ENCODE measurements at places on chromosomes 7 and 10. TPM values are rescaled to one million over a fixed set of nuclear protein-coding genes. Genes with fewer than 3 reads are reported as not detected.

Gene UTF1
- total RNA-seq, result not detected

GRCh38 chr7:4416396-4417056 lies 265.6 kb upstream of the FOXK1 start:
- DNase-seq, result no peak

GRCh38 chr10:52198540-52198939 lies 115.5 kb upstream of the DKK1 start:
- DNase-seq, result no peak

- no peak for DNase-seq
Observed at GRCh38 chr7:32535162-32535702, 39.9 kb downstream of the AVL9 start.

DNA sequence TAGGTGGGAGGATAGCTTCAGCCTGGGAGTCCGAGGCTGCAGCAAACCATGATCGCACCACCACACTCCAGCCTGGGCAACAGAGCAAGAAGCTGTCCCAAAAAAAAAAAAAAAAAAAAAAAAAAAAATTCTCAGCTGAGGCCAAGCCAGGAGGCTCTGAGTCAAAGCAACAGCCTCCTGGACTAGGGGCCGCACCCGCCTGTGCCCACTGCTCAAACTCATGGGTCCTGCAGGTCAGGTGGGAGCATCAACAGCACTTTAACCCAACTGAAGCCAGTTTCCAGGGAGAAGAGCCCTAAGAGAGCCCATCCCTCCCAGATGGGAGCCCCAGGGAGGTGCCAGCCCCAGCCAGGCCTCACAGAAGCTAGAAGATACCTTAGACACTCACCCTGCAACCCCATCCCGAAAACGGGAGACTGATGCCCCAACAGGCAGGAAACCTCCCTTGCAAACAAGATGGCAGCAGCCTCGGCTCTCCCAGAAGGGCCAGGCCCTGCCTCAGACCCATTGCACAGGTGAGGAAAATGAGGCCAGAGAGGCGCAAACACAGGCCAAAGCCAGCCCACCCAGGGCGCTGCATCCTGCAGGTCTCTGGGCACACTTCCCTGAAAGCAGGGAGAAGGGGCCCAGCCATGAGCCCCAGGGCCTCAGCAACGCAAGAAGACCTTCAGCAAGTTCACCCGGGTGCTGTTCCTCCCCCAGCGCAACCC lies 11.0 kb downstream of the PDGFA start:
- DNase-seq, result no peak

DNA sequence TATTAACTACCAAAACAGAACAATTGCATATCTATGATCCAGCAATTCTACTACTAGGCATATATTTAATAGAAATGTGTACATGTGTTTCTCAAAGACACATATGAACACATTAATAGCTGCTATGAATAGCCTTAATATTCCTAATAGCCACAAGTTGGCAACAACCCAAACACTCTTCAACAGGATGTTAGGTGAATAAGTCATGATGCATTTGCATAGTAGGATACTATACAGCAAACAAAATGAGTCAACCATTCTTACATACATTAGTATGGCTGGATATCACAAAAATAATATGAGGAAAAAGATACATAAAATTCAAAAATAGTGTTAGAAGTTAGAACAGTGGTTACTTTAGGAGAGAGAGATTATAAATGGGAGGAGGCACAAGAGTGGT lies 26.8 kb upstream of the ZNF746 start:
- DNase-seq, result no peak

GRCh38 chr7:87426160-87426559 lies 49.3 kb downstream of the ABCB4 start:
- DNase-seq, result no peak

- no peak for DNase-seq
Observed at GRCh38 chr10:11411926-11412545, 199.4 kb downstream of the USP6NL start.

GRCh38 chr10:44924261-44925040 lies 13.3 kb downstream of the TMEM72 start:
- DNase-seq, result no peak

- DNase-seq, result no peak
Observed at GRCh38 chr7:137395420-137395819, 51.9 kb upstream of the PTN start.

DNA sequence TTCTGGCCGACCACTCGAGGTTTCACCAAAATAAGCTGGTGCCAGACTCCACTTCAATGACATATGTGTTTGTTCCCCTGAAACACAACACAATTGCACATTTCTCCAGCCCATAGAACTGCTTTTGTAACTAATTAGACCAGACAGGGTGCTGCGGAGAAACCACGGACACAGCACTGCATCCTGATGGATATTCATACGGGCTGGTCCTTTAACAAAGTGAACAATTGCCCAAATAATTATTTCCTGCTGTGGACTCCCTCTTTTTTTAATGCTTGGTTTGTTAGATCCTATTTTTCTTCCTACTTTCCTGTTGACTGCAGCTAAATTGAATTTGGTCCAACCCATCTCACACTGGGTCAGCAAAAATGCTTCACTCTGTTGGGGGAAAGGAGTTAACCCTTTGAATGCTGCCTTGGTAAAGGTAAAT lies 198.6 kb upstream of the BMPER start:
- DNase-seq, result no peak

DNA sequence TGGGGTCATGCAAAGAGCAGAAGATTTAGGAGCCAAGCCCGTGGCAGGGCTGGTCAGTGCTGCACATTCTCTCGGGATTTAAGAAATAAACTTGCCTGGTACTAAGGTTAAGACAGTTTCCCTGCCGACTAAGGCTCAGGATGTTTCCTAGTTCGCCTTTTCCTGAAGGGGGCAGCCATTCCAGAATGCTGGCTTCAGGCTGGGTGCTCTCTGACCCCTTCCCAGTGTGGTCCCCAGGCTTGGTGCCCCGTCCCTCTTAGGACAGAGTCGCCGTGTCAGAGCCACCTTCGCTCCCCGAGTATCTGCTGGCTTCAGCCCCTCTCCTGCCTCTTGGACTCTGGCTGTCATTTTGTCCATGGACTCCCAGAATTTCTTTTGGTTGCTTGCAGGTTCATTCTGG lies 117.2 kb downstream of the ELFN1 start:
- no peak for DNase-seq

DNA sequence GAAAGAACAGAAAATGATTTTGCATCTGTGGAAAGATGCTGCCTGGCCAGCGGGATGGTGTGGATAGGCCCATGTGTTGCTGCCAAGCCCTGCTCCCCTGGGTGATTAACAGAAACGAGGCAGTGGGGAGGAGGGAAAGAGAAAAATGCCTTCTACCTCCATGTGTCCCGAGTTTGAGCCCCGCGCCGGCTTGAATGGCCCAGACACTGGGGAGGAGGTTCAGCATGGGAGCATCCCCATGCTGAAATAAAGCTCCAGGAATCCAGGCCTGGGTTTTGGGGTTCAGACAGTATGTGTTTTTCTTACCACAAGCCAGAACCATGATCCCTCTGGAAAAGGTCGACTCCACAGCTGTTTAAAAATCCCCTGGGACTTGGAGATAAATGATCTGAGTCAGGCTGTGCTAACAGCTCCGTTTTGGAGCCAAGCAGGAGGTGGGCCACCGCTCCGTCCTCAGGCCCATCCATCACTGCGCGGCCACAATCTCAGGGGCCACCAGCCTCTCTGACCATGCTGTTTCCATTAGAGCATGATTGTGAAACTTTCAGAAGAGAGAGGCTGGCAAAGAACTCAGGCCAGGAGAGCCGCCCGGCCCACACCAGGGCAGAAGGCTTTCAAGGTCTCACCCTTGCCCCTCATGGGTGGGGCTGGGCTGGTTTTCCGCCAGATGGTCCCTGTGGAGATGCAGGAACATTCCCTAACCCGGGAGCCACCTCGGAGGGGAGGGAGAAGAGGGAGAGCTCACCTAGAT lies 299.7 kb downstream of the ZEB1 start:
- DNase-seq, result peak; percentile 89

Gene GLI3
- total RNA-seq, result 4.0 TPM

GRCh38 chr10:71832967-71833366 lies 18.1 kb downstream of the PSAP start:
- no peak for DNase-seq

- no peak for DNase-seq
Observed at GRCh38 chr7:132312531-132313055, 263.7 kb downstream of the PLXNA4 start.

GRCh38 chr10:35384265-35384868 lies 48.1 kb downstream of the CCNY start:
- DNase-seq, result peak; percentile 43

- DNase-seq, result no peak
Observed at GRCh38 chr7:74025146-74025545, 2.8 kb upstream of the ELN start.

Gene ZNF282
- 24.1 TPM for total RNA-seq

GRCh38 chr10:117830787-117831212 lies 215.9 kb downstream of the RAB11FIP2 start:
- no peak for DNase-seq

Gene LEP
- 0.22 TPM for total RNA-seq

Gene TLX1
- not detected for total RNA-seq

- DNase-seq, result peak; percentile 34
Observed at GRCh38 chr7:127251465-127252376, 1.0 kb downstream of the GRM8 start.

Gene ANKRD61
- total RNA-seq, result not detected

- no peak for DNase-seq
Observed at GRCh38 chr7:25944777-25945515, 207.1 kb upstream of the NFE2L3 start.

Gene SEPHS1
- 34.0 TPM for total RNA-seq

- no peak for DNase-seq
Observed at GRCh38 chr7:122307228-122307621, 2.7 kb upstream of the FEZF1 start.

Gene RAMP3
- total RNA-seq, result not detected

Gene OR2A12
- total RNA-seq, result not detected

DNA sequence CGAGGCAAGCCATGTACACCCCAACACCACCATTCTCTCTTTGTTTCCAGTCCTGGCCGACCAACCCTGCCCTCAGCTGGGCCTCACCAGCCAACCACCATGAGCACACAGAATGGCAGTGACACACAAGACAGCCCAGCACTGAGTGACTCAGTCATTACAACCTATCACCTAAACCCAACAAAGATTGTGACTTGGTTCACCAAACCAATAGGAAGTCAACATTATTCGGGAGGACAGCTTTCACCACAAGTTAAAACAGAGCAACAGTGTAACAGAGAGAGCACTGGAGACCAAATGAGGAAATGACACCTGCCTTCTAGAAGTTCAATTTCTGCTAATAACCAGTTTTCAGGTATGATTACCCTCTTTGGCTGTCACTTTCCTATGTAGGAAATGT lies 72.1 kb downstream of the DNMBP start:
- no peak for DNase-seq

- DNase-seq, result peak; percentile 94
Observed at GRCh38 chr7:155069992-155070751, at the start of gene HTR5A. Gene HTR5A (plus strand): TSS chr7:155070324. CDS start chr7:155070900, 576 bp downstream.

- DNase-seq, result no peak
Observed at GRCh38 chr7:41466760-41467384, 236.0 kb downstream of the INHBA start.

Gene DPP6
- not detected for total RNA-seq

Gene FEZF1
- not detected for total RNA-seq

Gene SPDYE1
- not detected for total RNA-seq

DNA sequence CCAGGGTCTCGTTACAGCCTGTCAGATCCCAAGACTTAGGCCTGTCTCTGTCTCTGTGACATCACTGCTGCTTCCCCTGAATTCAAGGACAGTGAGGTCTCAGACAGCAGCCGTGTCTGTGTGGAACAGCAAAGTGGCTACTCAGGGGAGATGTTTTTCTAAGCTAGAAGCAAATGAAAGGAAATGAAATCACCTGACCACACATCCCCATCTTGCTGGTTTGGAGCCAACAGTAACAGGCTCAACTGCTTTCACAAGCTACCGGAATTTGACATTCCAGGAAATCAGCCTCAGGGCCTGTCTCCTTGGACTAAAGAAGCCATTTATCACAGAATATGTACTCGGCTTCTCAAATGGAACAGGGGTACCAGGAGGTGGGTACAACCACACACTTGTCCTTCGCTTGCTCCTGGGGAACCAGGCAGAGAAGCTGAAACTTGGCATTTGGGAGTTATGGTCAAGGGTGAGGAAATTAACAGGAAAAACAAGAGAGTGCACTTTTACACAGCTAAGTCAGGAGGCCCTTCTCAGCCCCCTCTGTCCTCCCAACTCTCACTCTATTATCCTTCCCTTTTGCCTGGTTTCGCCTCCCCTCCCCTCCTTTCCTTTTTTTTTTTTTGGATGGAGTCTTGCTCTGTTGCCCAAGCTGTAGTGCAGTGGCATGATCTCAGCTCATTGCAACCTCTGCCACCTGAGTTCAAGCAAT lies 73.2 kb downstream of the SPDYE5 start:
- DNase-seq, result peak; percentile 91

Gene GJD4
- not detected for total RNA-seq

GRCh38 chr7:43944286-43944685 lies 18.1 kb downstream of the UBE2D4 start:
- DNase-seq, result no peak

Gene FAM25C
- not detected for total RNA-seq

Gene TSPAN15
- not detected for total RNA-seq

Gene DENND2A
- 2.4 TPM for total RNA-seq

- peak; percentile 60 for DNase-seq
Observed at GRCh38 chr10:13201132-13201531, 33.0 kb downstream of the UCMA start.

DNA sequence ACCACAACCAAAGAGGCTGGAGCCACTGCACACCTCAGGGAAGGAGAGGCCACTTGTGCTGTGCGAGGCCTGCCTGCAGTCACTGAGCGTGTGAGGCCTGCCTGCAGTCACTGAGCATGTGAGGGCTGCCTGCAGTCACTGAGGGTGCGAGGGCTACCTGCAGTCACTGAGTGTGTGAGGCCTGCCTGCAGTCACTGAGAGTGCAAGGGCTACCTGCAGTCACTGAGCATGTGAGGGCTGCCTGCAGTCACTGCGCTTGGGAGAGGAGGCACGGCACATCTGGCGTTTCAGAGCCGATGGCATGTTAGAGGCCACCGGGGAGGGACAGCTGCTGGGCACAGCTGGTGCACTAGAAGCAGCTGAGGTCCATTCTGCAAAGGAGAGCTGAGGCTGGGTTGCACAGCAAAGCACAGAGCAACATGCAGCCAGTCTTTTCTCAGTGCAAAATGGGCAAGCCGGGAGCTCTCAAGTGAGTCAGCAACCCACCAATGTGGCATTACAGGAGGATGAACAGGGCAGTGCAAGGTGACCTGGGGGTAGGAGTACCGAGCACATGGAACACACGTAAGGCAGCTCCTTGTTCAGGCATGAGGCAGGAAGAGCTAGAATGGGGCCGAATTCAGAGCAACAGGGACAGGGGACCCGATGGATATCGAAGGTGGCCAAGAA lies 540.1 kb downstream of the PTPRN2 start:
- no peak for DNase-seq

Gene ASB10
- total RNA-seq, result not detected

Gene BLVRA
- total RNA-seq, result 12.8 TPM

Gene ZCCHC24
- total RNA-seq, result 30.3 TPM

Gene GDF10
- total RNA-seq, result 0.22 TPM

- DNase-seq, result peak; percentile 50
Observed at GRCh38 chr10:4213441-4213840, 428.4 kb upstream of the KLF6 start.

Gene UPK3BL2
- 1.6 TPM for total RNA-seq

GRCh38 chr7:32892521-32893206 lies 1.1 kb upstream of the KBTBD2 start:
- peak; percentile 81 for DNase-seq

GRCh38 chr7:48102530-48102929 lies 13.5 kb downstream of the UPP1 start:
- DNase-seq, result no peak

Gene AS3MT
- total RNA-seq, result 2.3 TPM

- DNase-seq, result no peak
Observed at GRCh38 chr7:48441848-48442492, 270.7 kb downstream of the ABCA13 start.
